Stimulated activated CD4-positive, alpha-beta T cell treated with anti-CD3 and anti-CD28 coated beads, Interleukin-1b, Interleukin-23, amount 100 ng/mL, for 1 hour (primary cell): ENCODE measurements at places on chromosomes 5 and 9.

DNA sequence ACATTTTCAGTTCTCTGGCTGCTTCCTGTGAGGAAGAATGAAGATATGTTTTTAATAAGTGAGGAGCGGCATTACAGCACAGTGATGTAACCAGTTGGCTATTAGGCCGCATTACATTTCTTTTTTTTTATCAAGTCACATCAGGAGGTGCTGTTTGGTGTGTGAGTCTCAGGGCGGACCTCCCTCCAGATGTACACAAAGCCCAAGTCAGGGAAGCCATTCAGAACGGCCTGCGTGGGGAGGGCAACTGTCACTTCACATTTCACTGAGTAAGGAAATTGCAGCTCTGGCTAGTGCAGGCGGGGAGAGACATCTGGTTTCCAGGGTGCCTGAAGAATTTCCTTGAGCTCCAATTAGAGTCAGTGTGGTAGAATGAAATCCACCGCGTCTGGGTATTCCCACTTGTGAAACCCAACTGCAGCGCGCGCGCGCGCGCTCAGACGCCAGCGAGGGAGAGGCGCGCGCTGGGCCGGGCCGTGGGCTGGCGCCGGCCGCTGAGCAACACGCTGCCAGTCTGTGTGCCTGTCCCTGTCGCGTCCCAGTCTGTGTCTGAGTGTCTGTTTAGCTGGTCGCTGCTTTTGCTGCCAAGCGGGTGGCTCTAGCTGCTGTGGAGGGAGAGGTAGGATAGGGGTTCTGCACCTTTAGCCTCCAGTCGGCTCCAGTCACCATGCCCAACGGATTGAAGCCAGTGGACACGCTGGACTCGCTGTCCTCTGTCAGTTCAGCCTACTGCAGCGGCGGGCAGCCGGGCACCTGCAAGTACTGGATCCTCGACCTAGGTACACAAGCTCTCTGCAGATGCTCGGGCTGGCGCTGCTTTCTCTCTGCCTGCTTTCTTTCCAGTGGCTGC is 140.8 kb upstream of the OTULINL start:
- DNase-seq, result no peak

GRCh38 chr9:95079461-95079860 is 238.0 kb downstream of the FANCC start:
- DNase-seq, result no peak

- DNase-seq, result no peak
These were observed 119.6 kb upstream of the NFIB start for GRCh38 chr9:14433351-14434157.

DNA sequence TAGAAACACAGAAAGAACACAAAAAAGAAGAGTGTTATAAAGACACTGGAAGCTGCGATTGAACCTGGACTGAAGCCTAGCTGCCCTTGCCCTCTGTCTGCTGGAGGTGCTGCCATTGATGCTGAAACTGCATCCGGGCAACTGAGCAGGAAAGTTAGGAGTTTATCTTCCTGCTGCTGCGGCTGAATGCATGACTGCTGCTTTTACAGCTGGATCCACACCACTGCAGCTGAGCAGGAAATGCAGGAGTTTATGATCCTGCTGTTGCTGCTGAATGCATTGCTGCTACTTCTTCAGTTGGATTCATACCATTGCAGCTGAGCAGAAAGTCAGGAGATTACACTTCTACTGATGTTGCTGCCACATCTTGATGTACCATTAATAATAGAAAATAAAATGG is 21.8 kb upstream of the JAKMIP2 start:
- DNase-seq, result no peak

DNA sequence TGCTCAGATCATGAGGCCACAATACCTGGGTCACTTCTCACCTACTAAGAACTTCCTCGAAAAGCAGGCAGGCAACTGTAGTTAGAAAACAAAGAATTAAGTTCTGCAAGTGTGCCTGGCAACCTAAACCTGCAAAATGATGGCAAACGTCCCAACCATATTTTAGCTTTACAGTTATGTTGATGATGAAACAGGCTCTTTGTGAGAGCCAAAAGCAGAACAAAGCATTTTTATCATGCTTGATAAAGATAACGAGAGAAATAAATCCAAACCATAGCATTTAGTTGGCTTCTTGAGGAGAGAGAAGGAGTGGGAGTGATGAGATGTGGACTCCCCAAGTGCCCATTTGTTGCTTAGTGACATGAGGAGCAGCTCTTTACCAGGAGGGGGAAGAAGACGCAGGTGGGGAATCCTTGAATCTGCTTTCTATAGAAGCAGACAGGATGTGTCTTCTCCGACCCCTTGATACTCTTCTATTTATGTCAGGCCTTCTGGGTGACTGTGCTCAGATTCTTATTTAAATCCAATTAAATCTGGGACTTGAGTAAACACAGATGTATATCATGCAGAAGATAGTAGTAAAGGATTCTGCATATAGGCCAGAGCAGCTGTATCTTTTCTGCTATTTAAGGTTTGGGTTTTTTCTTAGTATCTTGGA is 221.2 kb downstream of the TMEM167A start:
- DNase-seq, result no peak

- no peak for DNase-seq
These were observed 109.3 kb upstream of the FCN2 start for GRCh38 chr9:134770972-134771971.
